Esophagus (tissue), 2 donors: ENCODE measurements at places on chromosomes 13 and 19. TPM values are rescaled to one million over a fixed set of nuclear protein-coding genes. Genes with fewer than 3 reads are reported as not detected.

The CRTC1 gene
- 4.0 TPM for polyA plus RNA-seq

The PSG4 gene
- 1.6 TPM for polyA plus RNA-seq

The CAPN12 gene
- 4.1 TPM for polyA plus RNA-seq

The CD22 gene
- polyA plus RNA-seq: 1.2 TPM

The LENG8 gene
- polyA plus RNA-seq: 137 TPM

The ZNF440 gene
- polyA plus RNA-seq: 5.1 TPM

The MISP gene
- polyA plus RNA-seq: 0.08 TPM

The NPAS1 gene
- 1.2 TPM for polyA plus RNA-seq

The PSG7 gene
- not detected for polyA plus RNA-seq

The SYCN gene
- 0.22 TPM for polyA plus RNA-seq

The GSX1 gene
- not detected for polyA plus RNA-seq

The GAPDHS gene
- not detected for polyA plus RNA-seq

The ZNF527 gene
- polyA plus RNA-seq: 2.1 TPM

The FXYD3 gene
- polyA plus RNA-seq: 630 TPM

The APOC1 gene
- 2.2 TPM for polyA plus RNA-seq

The SYT3 gene
- polyA plus RNA-seq: 0.09 TPM

The PLPPR2 gene
- 7.3 TPM for polyA plus RNA-seq
